ENCODE measurements at places on chromosomes 11 and 22. TPM values are rescaled to one million over a fixed set of nuclear protein-coding genes. Genes with fewer than 3 reads are reported as not detected.

Gene OR8A1
- total RNA-seq, result not detected

Gene DMC1
- total RNA-seq, result 0.56 TPM

Gene KCNJ1
- not detected for total RNA-seq

Gene FAT3
- 1.1 TPM for total RNA-seq

Gene EHF
- total RNA-seq, result 0.20 TPM

Gene SLC25A18
- not detected for total RNA-seq
